ENCODE measurements at places on chromosomes 13 and 19.

DNA sequence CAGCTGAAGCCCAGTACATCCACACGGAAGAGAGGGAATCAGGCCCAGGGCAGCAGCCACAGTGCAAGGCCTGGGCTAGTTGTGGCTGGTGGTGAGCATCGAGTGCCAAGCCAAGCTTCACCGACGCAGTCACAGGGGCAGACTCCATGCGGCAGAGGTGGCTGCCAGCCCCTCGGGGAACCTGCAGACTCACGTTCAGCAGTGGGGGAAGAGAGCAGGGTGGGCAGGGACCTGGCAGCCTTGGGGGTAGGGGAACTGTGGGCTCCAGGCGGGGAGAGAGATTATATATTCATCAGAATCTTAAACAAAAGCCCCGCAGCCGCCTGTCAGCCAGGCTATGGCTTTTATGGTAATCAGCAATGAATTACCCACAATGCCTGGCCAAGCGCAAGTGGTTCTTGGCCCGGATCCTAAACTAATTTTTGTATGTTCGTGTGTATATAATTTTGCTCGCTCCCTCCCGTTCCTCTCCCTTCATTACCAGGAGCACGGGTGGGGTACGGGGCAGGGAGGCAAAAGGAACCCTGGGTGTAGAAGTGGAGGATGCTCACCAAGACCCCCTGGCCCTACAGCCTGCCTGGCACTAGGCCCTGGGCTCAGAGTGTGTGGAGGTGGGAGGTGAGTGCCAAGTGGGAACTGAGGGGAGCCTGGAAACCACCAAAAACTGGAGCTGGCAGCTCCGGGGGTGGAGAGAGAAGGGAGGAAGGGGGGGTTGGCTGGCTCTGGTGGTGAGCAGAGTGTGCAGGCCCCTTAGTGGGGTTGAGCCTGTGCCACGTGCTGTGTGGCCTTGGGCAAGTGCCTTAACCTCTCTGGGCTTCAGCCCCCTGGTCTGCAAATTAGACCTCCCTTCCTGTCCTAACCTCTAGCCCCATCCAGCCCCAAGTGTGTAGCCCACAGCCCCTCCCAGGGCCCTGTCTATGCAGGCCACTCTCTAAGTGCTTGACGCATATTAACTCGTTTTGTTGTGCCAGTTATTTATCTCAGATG lies 31.9 kb downstream of the PTPRS start:
- peak; percentile 63 for DNase-seq

GRCh38 chr19:18995804-18996241 lies 37.5 kb downstream of the SUGP2 start:
- peak; percentile 80 for DNase-seq

DNA sequence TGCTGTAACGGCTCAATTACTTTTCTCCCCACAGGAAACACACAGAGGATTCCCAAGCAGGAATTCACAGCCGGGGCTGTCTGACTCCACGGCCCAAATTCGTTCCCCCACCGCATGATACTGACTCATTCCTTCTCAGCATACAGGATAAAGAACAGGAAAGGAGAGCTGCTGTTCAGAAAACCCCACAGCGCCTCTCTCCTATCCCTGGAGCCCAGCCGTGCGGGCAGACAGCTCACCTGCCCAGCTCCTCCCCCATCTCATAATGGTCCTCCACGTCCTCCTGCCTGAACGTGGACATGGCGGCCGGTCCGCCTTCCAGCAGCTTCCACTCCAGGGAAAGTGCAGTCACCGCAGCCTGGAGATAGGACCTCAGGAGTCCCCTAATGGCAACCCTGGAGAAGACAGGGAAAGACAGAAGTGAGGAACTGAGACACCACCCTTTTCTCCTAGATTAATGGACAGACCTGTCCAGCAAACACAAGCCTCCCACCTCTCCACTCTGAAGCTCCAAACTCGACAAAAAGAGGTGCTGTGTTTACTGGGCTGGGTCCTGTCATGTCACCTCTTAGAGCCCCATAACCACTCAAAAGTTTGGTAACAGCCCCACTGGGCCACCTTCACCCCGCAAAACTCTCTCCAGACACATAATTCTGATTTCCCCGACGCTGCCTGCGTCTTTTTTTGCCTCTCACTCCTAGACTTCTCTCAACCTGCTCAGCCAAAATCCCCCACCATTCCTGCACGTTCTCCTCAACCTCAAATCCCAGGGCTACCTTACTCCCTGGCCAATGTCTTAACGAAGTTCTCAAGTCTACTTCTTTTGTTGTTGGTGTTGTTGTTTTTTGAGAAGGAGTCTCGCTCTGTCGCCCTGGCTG lies 1.2 kb downstream of the DAPK3 start:
- DNase-seq, result peak; percentile 92

- no peak for DNase-seq
These were observed 85.3 kb downstream of the FLT1 start for GRCh38 chr13:28409648-28410047.

- DNase-seq, result no peak
These were observed 28.8 kb upstream of the SEMA6B start for GRCh38 chr19:4588291-4588761.

GRCh38 chr13:36362914-36363313 lies 16.7 kb upstream of the SPART start:
- no peak for DNase-seq

DNA sequence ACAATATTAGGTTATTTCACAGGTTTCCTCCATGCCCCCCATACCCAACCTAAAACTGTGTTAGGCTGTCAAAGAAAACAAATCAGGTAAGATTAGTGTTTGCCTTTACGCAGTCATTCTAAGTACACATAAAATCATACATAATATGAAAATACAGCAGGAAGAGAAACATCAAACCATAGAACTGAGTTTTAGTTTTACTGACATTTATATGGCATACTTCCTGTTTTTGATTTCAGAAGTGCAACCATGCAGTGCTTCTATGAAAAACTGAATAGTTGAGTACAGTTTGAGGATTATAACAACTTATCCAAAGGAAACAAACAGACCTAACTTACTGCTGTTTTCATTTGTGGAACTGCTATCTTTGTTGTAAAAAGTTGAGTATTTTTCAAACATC lies 91.3 kb downstream of the KCNRG start:
- no peak for DNase-seq

- peak; percentile 4 for DNase-seq
These were observed 8.7 kb downstream of the CD177 start for GRCh38 chr19:43362179-43362578.

DNA sequence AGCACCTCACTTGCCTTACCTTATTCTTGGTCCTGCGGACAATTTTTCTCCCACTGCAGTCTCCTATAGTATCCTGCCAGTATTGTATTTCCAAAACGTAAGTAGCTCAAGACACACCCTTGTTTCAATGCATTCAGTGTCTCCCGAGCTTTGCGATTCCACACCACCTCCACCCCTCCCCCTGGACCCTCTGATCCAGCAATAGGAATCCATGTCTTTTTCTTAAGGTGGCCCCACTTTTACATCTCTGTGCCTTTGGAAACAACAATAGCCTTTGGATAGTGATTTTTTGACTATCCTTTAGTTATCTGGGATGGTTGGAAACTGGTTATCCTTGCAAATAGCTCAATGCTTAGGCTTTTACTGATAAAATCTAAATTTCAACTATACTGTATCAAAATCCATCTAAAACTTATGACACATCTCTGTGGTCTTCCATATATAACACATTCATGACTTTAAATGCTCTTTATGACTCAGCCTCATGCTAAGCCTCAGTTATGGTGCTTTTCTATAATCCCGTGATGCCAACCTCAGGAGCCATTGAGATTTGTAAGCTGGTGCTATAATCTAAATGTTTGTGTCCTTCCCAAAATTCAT lies 27.1 kb downstream of the FAM216B start:
- DNase-seq, result no peak

Data from LHCN-M2 (cell line).